ENCODE measurements at places on chromosomes 16 and 17.
A peak's percentile ranks its signal among the peaks of the same experiment; 100 is the strongest.

DNA sequence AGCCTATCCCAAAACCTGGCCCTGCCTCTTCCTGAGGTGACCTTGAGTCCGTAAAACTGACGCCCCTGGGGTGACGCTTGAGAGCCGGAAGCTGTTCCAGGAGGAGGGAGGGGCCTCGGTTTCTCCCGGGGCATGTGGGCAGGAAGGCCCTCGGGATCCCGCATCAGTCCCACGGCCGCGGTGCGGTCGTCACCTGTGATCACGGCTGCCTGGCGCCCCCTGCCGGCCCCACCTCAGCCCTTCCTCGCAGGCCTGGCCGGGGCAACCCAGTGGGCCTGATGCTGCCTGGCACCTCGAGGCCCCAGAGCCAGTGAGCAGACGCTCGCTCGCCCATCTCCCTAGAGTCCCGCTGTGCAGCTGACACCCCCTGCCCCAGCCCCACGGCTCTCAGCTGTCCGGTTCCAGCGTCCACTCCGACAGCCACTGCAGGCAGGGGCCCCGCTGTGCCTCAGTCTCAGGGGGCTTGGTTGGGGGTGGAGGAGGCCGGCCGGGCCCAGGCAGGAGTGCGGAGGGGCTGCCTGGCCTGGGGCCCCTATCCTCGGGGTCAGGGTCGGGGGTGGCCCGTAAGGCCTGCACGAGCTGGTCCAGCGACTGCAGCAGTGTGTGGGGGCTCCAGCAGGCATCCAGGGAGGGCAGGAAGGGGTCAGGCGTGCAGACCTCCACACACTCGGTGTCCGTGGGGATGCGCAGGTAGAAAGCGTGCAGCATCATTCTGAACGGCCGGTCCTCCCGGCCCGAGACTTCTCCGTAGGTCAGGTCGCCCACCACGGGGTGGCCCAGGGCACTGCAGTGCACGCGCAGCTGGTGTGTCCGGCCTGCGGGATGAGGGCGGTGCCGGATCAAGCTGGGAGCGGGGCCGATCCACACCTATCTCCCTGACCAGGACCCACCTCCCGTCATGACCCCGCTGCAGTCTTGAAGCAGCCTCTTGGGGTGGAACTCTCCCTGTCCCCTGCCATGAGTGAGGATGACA lies 2.3 kb downstream of the RPUSD1 start:
- peak; percentile 74 for DNase-seq

- DNase-seq: no peak
Observed at GRCh38 chr17:32783602-32784001, 93.3 kb downstream of the MYO1D start.

DNA sequence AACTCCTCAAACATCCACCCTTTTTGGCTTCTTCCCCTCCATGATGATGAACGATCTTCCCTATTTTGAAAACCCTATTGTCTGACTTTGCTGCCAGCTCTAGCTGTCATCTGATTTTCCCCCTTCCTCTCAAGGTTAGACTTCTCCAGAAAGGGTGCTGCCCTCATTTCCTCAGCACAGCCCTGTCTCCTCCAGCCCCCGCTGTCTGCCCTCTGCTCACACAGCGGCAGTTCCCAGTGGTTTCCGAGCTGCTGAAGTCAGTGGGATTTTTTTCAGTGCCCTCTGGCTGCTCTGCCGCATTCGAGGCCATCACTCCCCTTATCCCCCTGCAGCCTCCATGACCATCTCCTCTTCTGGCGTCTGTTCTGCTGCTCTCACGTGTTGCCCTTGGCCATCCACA lies 26.6 kb upstream of the C17orf107 start:
- no peak for DNase-seq

GRCh38 chr17:48718227-48718760 lies 4.0 kb downstream of the PRAC1 start:
- no peak for DNase-seq

Data from activated CD4-positive, alpha-beta T cell treated with anti-CD3 and anti-CD28 coated beads for 24 hours (primary cell).